ENCODE measurements at places on chromosomes 16 and 17.

- no peak for DNase-seq
Observed at GRCh38 chr16:24972608-24973220, 42.5 kb downstream of the ARHGAP17 start.

- no peak for DNase-seq
Observed at GRCh38 chr16:279531-279930, 860 bp upstream of the ARHGDIG start.

GRCh38 chr16:11556945-11557720 is 29.6 kb downstream of the LITAF start:
- DNase-seq = no peak

DNA sequence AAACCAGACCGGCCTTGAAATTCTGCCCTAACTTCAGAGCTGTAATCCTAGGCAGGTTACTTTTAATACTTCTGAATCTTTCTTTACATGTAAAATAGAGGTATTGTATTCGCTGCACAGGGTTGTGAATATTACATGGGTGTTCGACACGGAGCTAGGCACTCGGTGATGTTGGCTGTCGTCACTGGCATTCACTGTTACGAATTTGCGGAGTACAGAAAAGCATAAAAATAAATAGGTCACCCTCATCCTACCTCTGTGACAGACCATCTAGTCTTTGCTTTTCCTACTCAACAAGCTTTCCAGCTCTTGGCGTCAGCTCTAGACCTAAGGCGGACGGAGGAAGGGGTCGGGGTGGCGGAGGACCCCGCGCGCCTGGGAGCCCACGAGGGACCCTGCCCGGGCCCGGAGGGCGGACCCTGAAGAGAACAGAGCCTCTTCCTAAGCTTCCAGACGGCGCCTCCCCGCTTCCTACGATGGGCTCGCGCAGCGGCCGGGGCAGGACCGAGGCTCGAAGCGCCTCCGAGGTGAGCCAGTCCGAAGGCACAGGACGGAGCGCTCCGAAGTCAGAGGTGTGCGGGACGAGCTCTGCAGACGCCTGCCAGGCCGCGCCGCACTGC is 879 bp upstream of the SPG7 start:
- no peak for DNase-seq

DNA sequence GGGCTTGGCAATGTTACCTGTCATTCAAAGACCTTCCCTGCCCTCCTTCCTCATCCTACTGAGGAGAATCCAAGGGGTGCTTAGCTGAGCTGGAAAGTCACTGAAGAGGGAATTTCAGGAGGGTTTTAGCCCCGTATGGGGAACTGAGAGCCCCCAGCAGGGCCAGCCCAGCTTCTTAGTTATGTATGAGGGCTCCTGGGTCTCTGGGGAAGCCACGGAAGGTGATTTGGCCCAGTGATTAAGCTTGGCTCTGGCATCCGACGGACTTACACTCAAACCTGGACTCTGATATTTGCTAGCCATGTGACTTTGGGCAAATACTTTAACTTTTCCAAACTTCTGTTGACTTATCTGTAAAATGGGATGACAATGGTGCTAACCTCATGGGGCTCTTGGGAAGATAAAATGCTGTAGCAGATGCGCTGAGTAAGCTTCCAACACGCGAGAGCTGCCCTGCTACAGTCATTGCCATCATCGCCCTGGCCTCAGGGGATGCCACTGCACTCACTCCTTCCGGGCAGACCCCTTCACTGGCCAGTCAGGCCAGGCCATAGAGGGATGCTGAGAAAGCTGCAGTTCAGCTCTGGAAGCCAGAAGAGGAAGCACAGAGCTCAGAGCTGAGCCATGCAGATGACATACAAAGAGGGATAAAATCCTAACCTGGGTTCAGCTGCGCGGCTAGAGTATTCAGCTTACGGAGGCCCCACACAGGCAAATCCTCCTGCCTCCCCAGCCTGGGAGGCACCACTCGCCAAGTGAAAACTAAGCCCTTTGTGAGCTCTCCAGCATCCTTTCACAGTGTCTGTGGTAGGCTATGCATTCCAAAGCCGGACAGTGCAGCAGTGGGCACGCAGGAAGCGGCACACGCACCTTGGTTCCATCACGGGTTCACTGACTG is 44.9 kb upstream of the PIK3R6 start:
- no peak for DNase-seq

DNA sequence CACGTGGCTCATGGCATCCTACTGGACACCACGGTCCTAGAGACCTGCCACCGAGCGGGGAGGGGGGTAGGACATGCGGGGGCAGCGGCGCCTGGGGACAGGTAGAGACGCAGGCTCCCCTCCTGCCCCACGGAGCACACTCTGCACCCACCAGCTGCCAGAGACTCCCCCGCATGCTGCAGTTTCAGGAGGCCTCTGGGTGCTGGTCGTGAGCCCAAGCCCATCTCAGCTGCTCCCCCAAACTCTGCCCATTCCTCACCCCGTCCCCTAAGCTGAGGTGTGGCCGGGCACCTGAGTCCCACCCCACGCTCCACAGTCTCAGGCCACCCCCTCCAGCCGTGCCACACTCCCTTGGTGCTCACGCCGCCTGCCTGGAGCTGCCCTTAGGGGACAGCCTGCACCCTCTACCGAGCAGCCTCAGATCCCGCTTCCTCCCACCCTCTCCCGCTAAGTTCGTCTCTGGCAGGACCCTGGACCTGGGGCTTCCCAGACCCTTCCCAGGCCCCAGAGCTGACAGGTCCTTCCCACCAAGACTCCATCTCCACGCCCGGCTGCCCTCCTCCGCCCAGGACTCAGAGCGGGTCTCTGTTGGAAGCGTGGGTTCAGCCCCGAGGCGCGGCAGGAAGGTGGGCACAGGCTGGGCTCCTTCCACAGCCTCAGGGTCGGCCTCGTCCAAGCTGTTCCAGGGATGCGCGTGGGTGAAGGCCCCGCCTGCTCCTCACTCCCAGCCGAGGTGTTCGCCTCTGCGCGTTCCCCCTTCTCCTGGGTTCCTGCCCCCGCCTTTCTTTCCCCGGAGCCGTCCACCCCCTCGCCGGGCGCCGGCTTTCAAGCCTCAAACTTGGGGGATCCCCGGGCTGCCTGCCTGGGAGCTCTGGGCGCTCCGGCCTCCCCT is 1.3 kb downstream of the RAB40B start:
- DNase-seq = no peak

GRCh38 chr16:10128397-10129258 is 53.6 kb downstream of the GRIN2A start:
- no peak for DNase-seq

DNA sequence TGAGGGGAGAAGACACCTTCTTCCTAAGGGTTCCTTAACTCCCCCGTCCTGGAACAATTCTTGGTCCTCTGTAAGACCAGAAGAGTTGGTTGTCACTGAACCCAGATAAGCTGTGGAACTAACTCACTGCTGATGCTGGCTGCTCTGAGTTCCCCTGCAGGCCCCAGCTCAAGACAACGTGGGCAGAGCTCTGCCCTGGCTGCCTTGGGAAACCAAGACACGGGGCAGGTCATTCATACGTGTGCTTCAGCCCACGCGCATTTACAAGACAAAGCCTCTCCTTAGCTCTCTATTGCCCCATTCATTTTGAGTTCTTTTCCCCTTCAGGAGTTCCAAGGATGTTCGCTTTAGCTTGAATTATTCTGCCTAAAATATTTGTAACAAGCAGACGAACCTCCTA is 3.4 kb upstream of the NAT9 start:
- no peak for DNase-seq

DNA sequence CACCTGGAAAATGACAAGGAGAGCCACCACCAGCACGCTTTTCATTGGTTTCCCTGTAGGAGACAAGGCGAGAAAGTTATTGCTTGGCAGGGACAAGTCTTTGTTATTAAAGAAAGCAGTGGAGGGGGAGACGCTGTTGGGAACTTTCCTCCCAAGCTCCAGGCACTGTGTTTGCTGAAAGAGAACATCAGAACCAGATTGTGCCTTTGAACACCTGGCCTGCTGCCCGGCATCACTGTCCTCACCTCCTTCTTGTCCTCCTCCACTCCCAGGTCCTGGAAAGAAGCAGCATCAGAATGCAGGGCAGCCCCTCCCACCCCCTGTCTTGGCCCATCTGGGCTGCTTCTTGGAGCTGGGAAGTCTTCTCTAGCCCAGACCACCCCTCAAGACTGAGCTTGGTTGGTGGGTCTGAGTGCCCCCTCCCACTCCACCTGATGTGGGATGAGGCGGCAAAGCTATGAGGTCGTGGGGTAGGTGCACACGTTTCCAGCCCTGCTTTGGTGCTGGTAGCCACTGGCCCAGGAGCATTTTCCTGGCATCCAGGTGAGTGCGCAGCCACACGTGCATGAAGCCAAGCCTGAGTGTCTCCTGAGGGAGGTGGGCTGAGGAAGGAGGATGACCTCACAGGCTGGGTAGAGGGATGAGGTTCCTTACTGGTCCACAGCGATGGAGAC is 6.2 kb downstream of the CCR7 start:
- DNase-seq = no peak

- DNase-seq = no peak
Observed at GRCh38 chr17:36066365-36066985, 2.4 kb downstream of the CCL18 start.

GRCh38 chr16:4328046-4328781 is 12.3 kb downstream of the GLIS2 start:
- peak; percentile 70 for DNase-seq

DNA sequence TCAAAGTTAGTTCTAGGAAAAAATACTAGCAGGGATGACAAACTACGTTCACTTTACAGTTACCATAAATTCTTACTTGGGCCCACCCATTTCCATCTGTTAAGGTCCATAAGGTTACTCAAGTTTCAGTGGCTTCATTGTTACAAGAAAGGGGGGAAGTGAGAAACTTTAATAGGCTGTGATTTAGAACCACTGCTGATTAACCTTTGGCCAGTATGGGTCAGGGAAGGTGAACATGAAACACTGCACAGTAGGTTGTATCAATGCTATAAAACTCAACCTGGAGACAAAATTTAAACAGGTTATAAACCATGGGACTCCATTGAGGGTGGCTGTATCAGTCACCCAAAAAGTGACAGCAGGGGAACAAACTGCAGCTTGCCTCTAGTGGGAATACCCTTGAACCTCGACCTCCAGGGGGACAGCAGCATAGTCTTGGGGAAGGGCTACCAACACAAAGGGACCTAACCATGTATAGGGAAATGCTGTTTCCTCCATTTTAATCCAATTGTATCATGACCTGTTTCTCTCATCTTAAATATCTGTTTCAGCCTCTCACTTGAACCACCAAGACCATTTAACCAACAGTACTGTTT is 10.4 kb downstream of the PTRH2 start:
- DNase-seq = no peak

DNA sequence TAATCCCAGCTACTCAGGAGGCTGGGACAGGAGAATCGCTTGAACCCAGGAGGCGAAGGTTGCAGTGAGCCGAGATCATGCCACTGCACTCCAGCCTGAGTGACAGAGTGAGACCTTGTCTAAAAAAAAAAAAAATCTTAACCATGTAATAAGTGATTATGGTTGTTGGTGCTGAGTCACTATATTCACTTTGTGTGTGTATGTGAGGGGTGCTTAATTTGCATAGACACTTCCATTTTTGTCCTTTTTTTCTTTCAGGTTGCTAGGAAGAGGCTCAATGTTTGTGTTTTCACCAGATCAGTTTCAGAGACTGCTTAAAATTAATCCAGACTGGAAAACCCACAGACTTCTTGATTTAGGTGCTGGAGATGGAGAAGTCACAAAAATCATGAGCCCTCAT is 18.2 kb downstream of the METTL9 start:
- DNase-seq = peak; percentile 42

DNA sequence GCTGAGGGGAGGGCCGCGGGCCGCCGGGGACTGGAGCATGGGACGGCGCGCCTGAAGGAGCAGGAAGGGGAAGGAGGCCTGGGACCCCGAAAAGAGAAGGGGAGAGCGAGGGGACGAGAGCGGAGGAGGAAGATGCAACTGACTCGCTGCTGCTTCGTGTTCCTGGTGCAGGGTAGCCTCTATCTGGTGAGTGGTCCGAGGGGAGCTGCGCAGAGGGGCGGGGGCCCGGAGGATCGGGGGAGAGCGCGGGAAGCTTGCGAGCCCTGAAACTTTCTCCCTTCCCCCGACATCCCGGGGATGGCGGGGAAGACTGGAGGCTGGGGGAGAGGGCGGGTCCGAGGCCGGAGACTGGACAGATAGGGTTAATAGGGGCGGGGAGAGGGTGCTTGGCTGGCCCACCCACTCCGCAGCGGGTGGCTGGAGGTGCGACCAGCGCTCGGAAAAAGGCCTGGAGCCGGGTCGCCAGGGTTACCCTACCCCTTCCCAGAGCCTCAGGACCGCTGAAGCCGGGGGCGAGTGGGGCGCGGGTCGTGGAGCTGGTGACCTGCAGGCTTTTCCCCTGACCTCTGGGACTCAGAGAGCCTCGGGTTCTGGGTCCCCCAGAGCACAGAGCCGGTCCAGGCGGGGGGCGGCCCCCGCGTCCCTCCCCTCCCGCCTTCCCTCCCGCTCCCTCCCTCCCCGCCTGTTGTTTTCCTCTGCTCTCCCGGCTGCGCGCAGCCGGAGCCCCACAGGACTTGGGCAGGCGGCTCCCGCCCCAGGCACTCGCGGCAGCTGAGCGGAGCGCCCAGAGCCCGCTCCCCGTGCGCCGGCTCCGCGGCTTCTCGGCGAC is 631 bp downstream of the NXPH3 start:
- DNase-seq = peak; percentile 56

Data from A673 (cell line).